Activated effector memory CD4-positive, alpha-beta T cell treated with Interleukin-2 at 50 U/mL for 16 hours (primary cell): ENCODE measurements at places on chromosomes 3 and 15.

GRCh38 chr15:71687902-71688508 is 122.3 kb upstream of the NR2E3 start:
- DNase-seq, result no peak

- DNase-seq, result no peak
These were observed 58.8 kb upstream of the CTXND1 start for GRCh38 chr15:80310776-80311175.

- DNase-seq, result no peak
These were observed 11.7 kb upstream of the TCF12 start for GRCh38 chr15:56906766-56907165.

DNA sequence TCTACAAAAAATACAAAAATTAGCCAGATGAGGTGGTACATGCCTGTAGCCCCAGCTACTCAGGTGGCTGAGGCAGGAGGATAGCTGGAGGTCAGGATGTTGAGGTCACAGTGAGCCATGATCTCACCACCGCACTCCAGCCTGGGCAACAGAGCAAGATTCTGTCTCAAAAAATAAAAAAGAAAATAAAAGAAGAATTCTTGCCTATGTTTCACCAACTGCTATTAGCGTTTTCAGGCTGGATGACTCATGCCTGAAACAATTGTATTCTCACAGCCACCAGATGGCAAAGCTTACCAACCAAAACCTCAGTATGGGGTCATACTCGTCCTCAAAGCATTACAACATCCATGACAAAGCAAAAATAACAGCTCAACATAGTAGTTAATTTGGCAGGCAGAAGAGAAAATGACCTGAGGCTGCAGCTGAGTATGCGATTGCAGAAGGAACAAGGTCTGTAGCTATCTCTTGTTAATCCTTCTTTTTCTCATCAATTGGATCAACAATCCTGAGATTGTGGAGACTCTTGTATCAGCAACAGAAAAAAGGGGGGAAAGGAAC is 52.2 kb downstream of the TP53BP1 start:
- no peak for DNase-seq

DNA sequence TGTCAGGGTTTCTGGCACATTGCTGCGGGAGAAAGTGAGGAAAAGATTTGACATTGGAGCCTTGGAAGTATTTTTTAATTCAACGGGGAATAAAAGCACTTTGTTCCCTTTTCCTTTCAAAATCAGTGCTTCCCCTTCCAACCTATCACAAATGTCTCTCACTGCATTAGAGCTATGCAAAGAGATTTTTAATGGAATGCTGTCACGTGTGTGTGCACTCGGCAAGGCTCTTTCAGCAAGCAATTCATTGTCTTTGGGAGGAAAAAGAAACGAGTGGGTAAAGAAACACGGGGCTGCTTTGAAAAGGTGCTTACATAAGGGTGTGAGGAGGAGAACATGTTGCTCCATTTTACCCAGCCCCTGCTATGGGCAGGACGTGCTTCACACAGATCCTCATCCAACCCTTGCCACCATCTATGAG is 490.4 kb upstream of the PROK2 start:
- no peak for DNase-seq

- DNase-seq, result no peak
These were observed 89.8 kb downstream of the CADPS start for GRCh38 chr3:62785384-62785783.

GRCh38 chr3:65230261-65231139 is 542.7 kb upstream of the ADAMTS9 start:
- DNase-seq, result no peak

DNA sequence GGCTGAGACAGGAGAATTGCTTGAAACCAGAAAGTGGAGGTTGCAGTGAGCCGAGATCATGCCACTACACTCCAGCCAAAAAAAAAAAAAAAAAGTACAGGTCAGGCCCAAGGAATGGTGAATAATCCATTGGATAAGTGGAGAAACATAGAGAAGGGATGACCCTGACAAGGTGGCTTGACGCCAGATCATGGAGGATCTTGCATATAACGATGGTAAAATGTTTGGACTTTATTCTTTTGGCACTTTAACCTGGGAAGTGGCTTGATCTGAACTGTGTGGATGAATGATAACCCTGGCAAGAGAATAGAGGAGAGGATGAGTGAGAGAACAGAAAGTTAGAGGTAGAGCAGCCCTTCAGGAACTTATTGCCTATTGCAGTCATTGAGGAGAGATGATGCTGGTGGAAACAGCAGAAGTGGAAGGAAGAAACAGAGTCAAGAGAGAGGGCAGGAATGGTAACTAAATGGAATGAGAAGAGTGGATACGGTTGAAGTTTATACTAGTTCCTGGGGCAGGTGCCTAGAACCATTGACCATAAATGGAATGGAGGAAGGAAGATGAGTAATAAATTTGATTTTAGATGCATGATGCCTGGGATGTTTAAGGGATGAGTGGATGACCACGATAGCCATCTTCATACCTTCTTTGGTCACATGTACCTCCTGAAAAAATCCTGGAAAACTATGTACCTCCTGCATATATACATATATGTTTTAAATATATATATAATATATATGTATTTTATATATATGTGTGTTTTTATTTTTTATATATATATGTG is 57.8 kb downstream of the BLM start:
- no peak for DNase-seq

- no peak for DNase-seq
These were observed 28.6 kb downstream of the MAP2K5 start for GRCh38 chr15:67570875-67571647.

GRCh38 chr15:58605931-58606530 is 143.5 kb downstream of the ADAM10 start:
- DNase-seq, result no peak

DNA sequence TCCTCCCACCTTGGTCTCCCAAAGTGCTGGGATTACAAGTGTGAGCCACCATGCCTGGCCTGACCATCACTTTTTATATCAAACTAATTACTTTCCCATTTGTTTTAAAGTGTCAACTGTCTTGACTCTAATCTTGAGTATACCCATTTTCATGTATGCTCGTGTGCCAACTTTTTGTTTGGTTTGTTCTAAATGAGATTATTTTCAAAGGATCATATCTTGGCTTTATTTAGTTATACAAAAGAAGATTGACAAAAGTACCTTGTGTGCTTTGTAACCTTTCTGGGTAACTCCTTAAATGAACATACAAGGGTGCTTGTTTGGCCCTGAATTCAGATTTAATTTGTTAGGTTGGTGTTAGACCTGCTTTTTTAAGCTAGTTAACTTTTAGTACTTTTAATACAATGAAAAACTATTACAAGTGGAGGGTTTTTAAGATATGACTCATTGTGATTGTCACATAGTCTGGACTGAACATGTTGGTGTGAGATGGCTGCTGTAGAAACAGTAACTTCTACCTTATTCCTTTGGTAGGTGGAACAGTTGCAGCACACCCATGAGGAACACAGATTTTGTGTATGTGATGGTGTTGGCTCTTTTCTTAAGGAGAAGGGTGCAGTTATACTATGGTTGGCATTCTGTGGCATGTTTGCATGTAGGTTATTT is 10.7 kb downstream of the KIF23 start:
- DNase-seq, result no peak

- DNase-seq, result no peak
These were observed 18.7 kb upstream of the KIF23 start for GRCh38 chr15:69395460-69395859.

GRCh38 chr15:25437777-25438600 is 835 bp downstream of the UBE3A start:
- DNase-seq, result peak; percentile 35

DNA sequence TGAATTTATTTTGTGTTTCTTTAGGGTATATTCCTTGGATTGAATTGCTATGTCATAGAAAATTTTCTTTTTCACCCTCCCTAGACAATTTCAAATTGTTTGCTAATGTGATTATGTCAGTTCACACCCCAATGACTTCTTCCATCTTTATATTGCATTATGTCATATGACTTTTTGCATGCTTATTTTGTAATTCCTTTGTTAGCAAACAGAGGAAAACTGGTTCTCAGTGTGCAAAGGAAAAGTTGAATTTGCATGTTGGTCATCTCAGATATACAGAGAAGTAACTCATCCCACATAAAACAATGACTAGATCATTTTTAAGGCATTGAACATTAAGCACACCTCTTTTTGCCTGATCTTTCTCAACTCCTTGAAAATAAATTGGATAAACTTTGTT is 3.3 kb upstream of the RNF13 start:
- DNase-seq, result no peak

DNA sequence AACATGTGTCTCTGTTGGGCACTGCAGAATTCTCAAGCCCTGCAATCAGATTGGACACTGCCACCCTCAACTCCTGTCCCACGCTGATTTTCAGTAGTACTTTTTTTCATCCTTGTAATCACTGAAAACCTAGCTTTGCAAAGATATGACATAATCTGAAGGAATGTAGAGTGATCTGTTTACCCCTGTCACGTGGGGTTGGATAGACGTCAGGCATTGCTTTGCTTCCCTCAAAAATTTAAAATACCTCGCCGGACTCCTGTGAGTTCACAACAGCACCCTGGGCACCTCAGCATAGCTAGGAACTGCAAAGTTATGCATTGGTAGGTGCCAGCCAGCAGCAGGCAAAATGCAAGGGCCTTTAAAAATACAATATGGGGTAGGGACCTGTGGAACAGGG is 71.1 kb upstream of the OXTR start:
- DNase-seq, result no peak

DNA sequence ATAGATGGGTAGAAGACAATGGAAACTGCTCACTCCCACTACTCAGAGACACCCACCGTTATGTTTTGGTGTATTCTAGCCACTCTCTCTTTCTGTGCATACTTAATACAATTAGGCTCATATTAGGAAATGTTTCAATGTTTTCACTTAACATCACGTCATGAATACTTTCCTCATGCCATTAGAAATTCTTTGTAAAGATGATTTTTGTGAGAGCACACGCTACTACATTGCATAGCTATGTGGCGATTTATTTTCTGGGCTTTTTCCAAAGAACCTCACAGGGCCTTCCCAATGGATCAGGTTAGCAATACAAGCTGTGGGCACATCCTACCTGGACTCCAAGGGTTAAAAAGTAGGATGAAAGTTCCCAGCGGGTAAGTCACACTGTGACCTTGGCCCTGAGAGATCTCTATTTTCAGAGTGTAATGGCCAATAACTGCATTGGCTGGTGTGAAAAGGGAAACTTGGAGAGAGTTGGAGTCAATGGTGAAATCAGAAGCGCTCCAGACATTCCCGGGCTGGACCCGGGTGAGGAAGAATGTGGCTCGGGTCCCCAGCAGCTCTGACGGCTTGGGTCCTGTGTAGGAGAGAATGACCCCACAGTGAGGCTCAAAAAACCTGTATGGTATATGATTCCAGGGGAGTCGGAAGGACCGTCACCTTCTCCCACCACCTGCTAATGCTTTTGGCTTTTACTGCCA is 25.8 kb upstream of the TGM5 start:
- DNase-seq, result no peak

DNA sequence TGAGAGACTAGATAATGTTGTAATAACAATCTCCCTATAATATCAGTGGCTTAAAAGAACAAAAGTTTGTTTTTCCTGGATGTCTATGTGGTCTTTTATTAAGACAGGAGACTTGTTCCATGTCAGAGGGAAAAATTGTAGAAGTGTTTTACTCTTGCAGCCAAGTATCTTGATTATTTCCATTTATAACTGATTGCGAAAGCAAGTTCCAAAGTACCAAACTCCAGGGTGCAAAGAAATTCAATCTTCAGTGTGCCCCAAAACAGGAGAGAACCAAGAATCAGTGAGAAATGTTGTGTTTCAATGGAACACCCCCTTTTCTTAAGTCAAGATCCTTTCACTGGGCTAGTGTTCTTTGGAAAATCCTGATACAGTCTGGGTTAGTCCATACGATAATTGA is 624.4 kb upstream of the BCHE start:
- DNase-seq, result no peak

DNA sequence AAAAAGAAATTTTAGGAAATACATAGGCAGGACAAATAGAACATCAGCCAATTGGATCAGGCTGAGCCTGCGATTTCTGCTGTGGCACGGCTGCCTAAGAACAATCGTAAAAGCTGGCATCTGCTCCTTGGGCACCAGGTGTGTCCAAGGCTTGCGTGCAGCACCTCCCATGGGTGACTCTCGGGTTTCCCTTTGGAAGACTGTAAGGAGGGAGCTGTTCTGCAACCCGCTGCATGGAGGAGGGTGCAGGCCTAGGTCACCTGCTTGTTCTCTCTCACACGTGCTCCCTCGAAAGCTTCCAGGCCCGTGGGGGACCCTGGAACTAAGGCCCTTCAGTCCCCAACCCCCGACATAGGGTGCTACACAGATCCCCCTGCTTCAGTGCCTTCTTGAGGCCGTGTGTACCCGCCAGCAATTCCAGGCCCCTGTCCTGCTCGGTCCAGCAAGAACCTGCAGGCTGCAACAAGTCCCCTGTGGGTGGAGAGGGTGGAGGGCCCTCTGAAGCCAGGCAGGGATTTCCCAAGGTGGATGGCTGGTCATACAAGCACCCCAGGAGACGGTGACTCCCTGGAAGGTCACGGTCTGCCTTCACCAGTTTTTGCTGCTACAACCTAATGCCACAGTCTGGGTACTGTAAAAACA is 3.4 kb downstream of the GP9 start:
- no peak for DNase-seq
